Activated naive CD4-positive, alpha-beta T cell treated with anti-CD3 and anti-CD28 coated beads, Interleukin-2, amount 10 ng/mL, durations not matched to agents 7 days and 5 days (primary cell): ENCODE measurements at places on chromosomes 2 and 18.

- DNase-seq = no peak
Observed at GRCh38 chr2:24075259-24075658, 867 bp downstream of the SF3B6 start.

DNA sequence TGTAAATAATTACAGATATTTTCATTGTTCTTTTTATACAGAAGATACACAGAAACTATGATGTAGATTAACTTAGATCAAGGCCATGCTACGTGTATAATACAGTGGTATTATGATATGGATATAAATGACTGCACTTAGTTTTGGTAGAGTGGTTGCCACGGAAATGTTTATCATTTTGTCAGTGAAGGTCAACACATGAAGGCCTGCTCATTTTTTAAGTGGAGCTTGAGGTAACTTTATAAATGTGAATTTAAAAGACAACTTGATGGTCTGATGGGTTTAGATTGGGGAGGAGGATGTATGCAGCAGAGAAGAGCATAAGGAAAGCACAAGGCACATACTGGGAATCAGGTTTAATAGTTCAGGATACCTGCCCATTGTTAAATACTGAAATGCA, 14.4 kb upstream of the BBS5 start:
- DNase-seq = no peak

DNA sequence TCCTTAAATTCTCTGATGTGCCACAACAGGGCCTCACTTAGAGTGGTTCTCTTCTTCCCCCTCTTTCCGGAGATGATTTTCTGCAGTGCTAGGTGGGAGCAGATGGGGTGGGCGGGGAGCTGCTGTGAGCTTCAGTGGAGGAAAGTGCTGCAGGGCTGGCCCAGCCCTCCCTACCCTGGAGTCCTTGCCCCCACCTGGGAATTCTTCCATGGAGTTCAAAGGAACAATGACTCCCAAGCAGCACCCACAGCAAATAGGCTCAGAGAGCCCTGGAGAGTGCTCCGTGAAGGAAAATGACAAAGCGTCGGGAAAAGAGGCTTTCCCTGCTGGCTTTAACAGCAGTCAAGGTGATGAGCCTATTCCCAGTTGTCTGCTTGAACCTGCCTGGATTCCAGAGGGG, 28.8 kb downstream of the LOXHD1 start:
- no peak for DNase-seq

DNA sequence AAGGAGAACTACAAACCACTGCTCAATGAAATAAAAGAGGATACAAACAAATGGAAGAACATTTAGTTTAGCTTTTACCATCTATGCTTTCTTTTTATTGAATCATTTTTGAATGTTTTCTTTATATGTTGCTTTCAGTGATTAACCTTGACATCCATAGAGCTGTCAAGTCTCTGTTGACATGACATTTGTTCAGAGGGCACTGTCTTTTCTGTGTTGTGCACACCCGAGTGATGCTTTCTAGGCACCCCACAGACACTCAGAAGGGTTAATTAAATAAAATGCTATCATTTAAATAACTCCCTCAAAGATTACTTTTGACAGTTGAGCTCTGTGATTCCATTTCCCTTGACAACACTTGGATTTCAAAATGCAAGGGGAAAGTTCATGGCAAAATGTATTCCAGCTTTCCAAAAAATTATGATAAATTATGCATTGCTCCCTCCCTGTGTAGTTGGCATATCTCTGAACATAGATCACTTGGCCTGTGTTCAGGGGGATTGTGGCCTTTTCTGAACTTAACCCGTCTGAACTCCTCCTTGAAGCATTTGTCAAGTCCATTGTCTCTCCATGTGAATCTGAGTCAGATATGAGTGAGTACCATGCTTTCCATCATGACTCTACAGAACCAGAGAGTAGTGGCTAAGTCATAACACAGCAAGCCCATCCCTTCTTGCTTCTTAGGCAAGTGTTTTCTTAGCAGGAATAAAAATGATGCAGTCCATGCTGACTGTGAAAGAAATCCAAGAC, 372.6 kb downstream of the RPRM start:
- DNase-seq = no peak

DNA sequence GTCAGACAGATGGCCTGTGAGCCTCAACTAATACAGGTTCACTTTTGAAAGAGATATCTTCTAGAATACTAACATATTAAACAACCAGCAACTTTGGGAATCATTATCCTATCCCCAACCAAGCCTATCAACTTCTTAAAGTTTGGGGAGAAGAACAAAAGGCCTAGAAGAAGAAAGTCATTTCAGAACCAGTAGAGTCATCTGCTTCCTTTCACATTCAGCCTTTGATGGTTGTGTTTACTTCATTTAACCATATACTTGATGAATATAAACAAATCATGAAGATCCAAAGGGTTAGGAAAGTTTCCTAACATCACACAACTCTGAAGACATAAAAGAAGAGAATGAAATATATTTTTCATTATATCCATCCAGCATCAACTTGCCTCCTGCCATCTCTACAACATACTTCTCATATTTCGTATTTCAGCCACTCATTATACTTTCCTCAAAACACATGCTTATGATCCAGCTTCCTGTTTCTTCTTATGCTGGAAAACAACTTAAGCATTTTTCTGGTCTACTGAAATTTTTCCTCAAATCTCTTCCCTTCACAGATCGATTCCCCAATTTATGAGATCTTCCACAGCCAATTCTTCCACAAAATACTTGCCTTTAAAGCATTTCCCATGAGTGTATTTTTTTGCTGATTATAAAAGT, 114.3 kb downstream of the CACNB4 start:
- no peak for DNase-seq

GRCh38 chr2:39018638-39019037, 102.2 kb downstream of the SOS1 start:
- no peak for DNase-seq
